ENCODE measurements at places on chromosomes 4 and X. TPM values are rescaled to one million over a fixed set of nuclear protein-coding genes. Genes with fewer than 3 reads are reported as not detected.

DNA sequence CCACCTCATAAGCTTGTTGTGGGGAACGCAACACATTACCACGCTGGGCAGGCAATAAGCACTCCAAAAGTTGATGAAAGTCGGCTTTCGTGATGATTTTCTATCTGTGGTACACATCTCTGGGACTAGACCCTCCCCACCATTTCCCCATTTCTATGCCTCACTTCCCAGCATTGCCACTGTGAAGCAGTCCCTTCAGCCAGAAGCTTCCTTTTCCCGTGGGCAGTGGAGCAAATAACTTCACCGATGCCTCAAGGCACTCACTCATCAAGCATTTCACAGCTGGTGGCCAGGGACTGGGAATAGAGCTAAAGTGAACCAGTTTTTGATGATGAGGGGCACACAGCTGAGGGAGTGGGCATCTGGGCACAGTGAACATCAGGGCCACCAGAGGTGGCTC is 18.9 kb downstream of the C4orf50 start:
- DNase-seq = peak; percentile 4

DNA sequence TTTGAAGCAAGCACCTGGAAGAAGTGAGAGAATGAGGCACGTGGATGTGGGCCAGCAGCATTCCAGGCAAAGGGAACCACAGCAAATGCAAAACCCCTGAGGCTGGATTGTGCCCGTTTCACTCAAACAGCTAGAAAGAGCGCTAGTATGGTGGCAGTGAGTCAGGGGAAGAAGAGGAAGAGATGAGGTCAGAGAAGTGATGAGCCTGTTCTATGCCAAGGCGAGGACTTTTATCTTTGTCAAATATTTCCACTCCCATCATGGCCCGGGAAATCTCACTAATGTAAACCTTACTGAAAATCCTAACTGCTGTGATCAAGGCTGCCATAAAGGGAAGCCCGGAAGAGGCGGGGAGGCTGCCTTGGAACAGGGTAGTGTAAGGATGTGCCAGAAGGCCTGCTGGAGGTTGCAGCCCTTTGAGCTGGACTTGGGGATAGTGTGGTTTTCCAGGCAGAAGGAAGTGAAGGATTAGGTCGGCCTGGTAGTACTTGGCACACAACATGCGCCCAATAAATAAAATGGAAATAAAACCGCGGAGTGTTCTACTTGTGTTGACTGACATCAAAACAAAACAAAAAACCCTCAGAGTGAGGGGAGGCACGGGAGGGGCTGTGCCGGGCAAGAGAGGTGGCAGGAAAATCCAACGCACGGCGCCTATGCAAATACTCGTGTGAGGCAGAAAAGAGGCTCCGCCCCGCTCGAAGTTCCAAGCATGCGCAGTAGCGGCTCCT is 1.2 kb upstream of the CDK16 start:
- DNase-seq = peak; percentile 80

DNA sequence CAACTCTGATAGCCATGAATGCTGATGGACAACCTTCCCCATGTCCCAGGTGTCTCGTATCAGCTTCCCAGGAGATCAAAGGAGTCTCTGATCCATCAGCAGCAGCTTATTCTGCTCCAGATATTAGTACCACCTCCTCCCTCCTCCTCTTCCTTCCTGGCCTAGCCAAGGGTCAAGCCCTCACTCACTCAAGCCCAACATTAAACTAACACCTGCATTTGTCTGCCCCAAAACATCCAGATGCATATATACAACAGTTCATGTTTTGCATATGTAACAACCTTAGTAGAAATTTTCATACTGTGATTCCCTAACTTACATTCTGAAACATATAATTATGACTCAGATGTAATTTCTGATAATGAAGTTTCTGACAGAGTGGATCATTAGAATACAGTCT is 29.9 kb downstream of the BCLAF3 start:
- DNase-seq = no peak

CRMP1 gene
- 4.4 TPM for total RNA-seq

Measured in sigmoid colon (tissue), 7 donors.